Breast epithelium (tissue), 4 donors: ENCODE measurements at places on chromosomes 1 and 21. TPM values are rescaled to one million over a fixed set of nuclear protein-coding genes. Genes with fewer than 3 reads are reported as not detected.

Gene EBNA1BP2
- 34.9 TPM for total RNA-seq

DNA sequence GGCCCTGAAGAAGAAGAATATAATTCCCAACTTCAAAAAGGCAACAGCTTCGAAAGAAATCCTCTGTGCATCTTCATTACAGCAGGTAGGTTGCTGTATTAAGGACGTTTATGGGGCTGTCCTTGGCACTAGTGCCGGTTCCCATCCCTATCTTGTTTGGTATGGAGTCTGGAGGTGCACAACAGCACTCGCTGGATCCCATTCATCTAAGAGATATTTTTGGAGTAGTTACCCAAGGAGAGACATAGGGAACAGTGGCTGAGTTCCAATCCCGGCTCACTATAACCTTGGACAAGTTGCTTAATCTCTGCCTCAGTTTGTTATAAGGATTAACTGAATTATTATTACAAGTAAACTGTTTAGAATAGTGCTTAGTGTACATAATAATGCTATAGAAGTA, 106.4 kb downstream of the TRABD2B start:
- DNase-seq, result no peak

DNA sequence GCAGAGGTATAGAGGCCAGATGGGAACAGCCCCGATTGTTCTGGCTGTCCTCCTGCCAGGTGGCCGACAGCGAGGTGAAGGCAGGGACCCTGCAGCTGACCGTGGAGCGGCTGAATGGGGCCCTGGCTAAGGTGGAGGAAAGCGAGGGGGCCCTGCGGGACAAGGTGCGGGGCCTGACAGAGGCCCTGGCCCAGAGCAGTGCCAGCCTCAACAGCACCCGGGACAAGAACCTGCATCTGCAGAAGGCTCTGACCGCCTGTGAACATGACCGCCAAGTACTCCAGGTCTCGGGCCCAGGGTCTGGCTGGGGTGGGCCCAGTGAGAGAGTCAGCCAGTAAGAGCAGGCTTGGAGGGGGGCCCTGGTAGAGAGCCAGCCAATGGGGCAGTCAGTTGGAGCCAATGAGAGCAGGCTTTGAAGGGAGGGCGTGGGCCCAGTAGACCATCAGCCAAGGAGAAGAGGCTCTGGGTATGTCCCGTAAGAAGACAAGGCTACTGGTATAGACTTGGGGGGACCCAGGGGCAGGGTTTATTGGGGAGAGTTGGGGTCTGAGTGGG, 11.3 kb downstream of the MFAP2 start:
- DNase-seq, result no peak

Gene RBM11
- total RNA-seq, result 5.6 TPM

Gene KCNE2
- total RNA-seq, result 0.66 TPM

GRCh38 chr1:39540504-39541031, 36.0 kb downstream of the PABPC4 start:
- no peak for DNase-seq

Gene ZNF593OS
- total RNA-seq, result not detected

- no peak for DNase-seq
Observed at GRCh38 chr21:20419772-20420171, 578.4 kb upstream of the NCAM2 start.
